CD4-positive, alpha-beta T cell (primary cell): ENCODE measurements at places on chromosomes 2 and 18.
A peak's percentile ranks its signal among the peaks of the same experiment; 100 is the strongest.

GRCh38 chr2:64524604-64525316, 632 bp downstream of the AFTPH start:
- DNase-seq: peak; percentile 25
- peaks cover 16% of the 10 kb centered on the region for H3K4me1 ChIP-seq
- H3K27me3 ChIP-seq: no peaks in the 10 kb centered on the region
- no peaks in the 10 kb centered on the region for H3K36me3 ChIP-seq

DNA sequence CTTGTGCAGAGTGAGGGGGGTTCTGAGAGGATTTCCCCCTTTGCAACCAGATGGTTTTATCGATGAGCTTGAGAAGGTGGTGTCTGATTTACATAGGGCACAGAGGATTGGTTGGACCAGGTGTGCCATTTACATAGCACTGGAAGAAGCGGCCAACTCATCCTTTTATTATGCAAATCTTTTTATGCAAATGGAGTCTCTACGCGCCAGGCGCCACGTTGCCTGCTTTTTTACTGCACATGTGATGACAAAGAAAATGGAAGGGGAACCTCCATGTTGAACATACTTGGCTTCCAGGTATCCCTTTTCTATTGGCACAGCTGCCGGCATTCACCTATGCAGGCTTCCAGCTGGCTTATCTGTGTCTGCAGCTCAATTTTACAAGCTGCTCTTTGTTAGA, 18.4 kb upstream of the TXNL4A start:
- no peaks in the 10 kb centered on the region for H3K36me3 ChIP-seq
- no peak overlapping the region for H3K4me3 ChIP-seq
- DNase-seq: no peak

DNA sequence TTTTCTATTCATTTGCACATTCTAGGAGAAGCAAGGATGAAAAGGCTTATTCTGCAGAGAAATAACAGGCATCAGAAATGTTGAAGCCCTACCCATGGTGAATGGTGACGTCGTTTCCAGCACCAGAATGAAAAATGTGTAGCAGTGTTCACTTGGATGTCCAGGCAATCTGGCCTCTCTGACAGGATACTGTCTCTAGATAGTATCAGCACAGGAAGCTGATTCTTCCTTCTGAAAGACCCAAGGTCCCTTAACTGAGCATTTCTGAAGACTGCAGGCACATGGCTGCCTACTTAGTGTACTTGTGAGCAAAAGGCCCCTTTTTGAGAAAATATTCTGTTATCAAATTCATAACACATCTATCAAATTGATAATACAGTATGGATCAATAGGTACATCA, 234.1 kb downstream of the XIRP2 start:
- no peaks in the 10 kb centered on the region for H3K27me3 ChIP-seq
- no peak overlapping the region for H3K27ac ChIP-seq
- no peaks in the 10 kb centered on the region for H3K36me3 ChIP-seq
- DNase-seq: no peak

DNA sequence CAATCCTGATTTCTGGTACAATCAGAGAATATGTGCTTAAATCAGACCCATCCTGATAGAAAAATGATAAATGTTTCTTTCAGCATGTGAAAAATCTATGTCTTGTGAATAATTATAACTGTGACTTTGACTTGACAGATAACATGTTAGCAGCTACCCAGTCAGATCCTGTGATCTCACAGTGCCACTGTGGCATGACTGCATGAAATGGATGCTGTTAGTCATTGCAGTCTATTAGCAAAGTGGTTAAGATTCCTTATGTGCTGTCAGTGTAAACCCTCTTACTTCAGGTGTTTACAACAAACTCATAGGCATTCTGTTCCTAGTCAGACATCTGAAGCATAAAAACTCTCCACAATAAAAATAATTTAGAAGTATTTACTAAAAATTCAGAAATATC, 244.6 kb upstream of the RND3 start:
- H3K36me3 ChIP-seq: no peaks in the 10 kb centered on the region
- H3K4me3 ChIP-seq: no peak overlapping the region
- H3K27ac ChIP-seq: no peak overlapping the region
- DNase-seq: no peak
- no peaks in the 10 kb centered on the region for H3K4me1 ChIP-seq

DNA sequence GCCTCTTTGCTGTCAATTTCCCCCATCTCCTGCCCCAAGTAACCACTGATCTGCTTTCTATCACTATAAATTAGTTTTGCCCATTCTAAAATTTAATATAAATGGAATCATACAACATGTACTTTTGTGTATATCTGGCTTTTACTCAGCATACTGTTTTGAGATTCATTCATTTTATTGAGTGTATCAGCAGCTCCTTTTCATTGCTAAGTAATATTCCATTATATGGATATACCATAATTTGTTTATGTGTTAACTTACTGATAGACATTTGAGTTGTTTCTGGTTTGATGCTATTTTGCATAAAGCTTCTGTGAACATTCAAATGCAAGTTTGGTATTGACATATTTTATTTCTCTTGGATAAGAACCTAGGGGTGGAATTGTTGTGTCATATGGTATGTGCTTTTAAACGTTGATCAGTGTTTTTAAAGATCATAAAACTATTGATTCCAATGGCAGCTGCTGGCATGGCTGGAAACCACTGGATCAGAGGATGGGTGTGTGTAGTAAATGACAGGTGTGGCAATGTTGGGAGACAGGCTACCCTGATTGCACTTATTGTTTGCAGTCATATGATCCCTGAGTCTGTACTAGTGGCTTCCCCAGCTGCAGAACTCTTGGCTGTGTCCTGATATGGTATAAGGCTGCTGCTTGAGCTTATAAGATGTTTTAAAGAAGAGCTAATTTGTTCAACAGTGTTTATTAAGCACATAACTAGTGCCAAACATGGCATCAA, 75.3 kb downstream of the CYP1B1 start:
- H3K4me1 ChIP-seq: no peaks in the 10 kb centered on the region
- DNase-seq: no peak
- no peak overlapping the region for H3K27ac ChIP-seq

DNA sequence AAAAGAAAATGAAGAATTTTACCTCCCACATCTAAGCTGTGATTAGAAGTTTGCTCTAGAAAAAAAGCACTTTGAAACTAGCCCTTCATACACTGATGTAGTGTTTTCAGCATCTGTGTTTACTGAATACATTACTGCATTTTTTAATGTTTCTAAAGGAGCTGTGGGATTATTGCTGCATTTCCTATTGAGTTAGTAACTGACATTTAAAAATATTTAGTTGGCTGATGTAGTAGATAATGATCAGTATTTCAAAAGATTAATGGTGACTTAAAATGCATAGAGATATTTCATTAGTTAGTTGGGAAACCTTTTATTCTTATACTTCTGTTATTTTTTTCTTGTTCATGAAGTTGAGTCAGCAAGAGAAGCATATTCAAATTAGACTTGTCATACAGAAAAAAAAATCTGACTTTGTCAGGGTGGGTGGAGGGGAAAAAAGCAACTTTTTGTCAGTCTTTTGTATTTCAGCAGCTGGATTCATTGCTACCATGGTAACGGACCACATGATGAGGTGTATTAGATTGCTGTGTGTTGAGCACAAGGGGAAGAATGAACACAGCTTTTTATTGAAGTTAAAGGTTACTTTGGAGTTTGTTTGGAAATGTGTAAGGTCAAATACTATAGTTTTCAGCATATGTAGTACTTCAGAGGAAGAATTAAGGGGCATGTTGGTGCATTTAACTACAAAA, at the start of gene DTNA:
Gene DTNA (plus strand): TSS at position 549 of the 692 bp plus-strand sequence. CDS start 45,679 bp downstream, outside the sequence.
- H3K27ac ChIP-seq: no peak within 1 kb of the TSS
- no peaks in the 10 kb centered on the region for H3K27me3 ChIP-seq
- no peak within 1 kb of the TSS for H3K4me3 ChIP-seq
- H3K36me3 ChIP-seq: no peaks in the 10 kb centered on the region
